Kasumi-1 (cell line): ENCODE measurements at places on chromosomes 7 and 10.
A peak's percentile ranks its signal among the peaks of the same experiment; 100 is the strongest.

- no peak for DNase-seq
Measured at GRCh38 chr7:131604841-131605279, 48.4 kb upstream of the PODXL start.

- DNase-seq = no peak
Measured at GRCh38 chr7:13790611-13791010, 198.9 kb downstream of the ETV1 start.

- no peak for DNase-seq
Measured at GRCh38 chr10:78620985-78621799, 447.6 kb upstream of the ZMIZ1 start.

- DNase-seq = peak; percentile 54
Measured at GRCh38 chr7:26397796-26398426, 106.2 kb downstream of the SNX10 start.

DNA sequence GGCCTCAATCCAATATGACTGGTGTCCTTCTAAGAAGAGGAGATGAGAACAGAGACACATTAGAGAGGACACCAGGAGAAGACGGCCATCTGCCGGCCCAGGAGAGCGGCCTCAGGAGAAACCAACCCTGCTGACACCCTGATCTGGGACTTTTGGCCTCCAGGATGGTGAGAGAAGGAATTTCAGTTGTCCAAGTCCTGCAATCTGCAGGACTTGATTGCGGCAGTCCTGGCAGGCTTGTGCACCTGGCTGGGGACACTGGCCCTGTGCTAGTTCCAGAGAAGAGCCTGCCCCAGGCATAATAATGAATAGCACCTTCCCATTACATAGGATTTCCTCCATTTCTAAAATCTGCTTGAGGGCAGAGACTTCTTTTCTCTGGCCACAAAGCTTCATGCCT is 409.9 kb upstream of the SHH start:
- no peak for DNase-seq

GRCh38 chr10:113982296-113982695 is 61.4 kb upstream of the ADRB1 start:
- DNase-seq = no peak

GRCh38 chr7:111199643-111200042 is 108.7 kb downstream of the LRRN3 start:
- no peak for DNase-seq

DNA sequence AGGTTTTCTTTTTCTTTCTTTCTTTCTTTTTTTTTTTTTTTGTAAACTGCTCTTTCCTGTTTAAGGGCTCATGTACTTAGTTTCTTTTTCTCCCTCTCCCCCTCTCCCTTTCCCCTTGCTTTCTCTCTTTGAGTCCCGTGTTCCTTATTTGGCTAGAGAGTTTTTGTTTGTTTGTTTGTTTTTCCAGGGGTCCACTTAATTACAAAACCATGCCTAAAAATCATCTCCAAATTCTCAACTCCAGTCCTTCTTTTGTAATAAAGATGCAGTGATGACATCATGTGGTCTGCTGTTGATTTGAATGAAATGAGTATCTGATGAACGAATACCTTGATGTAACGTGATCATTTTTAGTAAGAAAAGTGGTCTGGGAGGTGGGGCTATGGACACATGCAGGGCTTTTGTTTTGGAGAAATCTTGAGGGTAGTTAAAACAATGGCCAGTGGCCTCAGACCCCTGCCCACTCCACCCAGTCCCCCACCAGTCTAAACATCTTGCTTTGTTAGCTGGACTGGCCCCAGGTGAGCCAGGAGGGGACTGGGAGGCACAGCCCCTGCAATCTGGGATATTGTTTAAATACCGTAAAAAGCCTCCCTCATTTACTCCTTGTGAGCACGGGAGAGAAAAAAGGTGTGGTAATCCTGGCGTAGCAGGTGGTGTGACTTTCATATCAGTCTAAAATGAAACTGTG is 165.7 kb downstream of the LRMDA start:
- no peak for DNase-seq

GRCh38 chr10:81036257-81036656 is 498.6 kb downstream of the SH2D4B start:
- no peak for DNase-seq
